CD4-positive, alpha-beta T cell treated with Interleukin-12 subunit alpha and Interleukin-12 subunit beta, for 1 hour (primary cell): ENCODE measurements at places on chromosomes 12 and 14.

- no peak for DNase-seq
Measured at GRCh38 chr14:41891624-41892023, 284.9 kb downstream of the LRFN5 start.

DNA sequence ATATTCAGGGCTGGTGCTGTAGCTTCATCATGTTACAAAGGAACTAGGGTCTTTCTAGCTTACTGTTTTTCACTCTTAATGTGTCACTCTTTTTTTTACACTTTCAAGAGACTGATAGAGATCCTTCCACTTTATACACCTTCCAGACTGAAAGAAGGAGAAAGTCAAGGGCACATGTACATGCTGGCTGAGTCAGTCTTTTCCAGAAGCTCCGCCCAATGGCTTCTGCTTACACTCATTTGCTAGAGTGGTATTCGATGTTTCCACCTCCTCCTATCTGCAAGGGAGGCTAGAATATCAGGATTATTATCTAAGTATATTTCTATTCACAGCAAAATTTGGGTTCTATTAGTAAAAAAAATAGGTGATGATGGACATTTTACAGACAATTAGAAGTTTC, 325.8 kb upstream of the OR4E1 start:
- DNase-seq, result peak; percentile 35

DNA sequence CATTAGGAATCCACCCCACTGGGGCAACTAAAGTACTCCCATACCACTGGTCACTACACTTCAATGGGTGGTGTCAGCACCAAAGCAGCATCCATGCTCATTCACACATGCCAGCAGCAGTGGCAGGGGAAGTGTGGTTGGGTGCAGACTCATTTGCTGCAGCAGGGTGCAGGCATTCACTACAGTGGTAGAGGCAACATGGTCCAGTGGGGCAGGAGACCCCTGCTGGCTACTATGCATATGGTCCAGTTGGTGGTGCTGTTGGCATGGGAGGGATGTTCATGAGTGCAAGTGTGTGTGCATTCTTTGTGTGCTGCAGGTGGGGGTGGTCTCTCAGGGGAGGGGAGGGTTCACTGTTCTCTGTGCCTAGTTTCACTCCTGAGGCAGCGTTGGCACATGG, 908.4 kb upstream of the NOVA1 start:
- DNase-seq, result no peak

DNA sequence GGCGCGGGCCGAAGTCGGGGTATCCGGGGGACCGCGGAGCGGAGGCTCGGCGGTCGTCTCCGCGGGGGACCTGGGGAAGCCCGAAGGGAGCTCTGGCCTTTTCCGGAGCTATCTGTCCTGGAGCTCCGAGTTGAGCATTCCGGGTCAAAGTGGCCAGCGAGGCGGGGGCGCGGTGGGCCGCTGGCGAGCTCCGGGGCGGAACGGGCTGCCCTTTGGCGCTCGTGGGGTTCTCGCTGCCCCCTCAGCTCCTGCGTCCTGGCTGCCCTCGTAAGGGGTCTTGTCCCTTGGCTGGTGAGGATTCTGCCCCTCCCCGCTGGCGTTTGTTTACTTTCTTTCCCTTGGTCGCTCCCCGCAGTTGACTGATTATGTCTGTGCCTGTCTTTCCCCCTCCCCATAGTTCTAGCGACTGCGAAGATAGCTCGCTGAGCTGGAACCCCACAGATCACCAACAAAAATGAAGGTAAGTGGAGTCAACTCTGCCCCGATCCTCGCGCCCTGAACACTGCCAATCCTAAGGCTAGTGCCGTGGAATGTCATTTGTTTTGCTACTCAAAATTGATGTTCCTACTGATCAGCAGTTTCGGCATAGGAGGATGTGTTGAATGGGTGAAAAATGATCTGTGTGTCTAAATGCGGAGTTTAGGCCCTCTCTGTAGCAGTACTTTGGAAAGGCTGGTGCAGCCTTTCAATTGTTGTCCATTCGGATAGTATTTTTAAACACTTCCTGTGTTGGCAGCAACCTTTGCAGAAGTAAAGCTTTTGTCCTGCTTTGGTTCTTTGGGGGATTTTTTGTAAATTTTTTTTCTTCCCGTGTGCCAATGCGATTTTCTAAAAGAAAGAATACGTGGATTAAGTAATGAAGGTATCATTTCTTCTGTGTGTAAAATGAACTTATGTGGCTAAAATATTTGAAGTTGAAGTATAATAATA, 1.3 kb downstream of the ARID4A start:
- no peak for DNase-seq

GRCh38 chr14:34933301-34933700, 49.5 kb upstream of the SRP54 start:
- DNase-seq, result no peak

DNA sequence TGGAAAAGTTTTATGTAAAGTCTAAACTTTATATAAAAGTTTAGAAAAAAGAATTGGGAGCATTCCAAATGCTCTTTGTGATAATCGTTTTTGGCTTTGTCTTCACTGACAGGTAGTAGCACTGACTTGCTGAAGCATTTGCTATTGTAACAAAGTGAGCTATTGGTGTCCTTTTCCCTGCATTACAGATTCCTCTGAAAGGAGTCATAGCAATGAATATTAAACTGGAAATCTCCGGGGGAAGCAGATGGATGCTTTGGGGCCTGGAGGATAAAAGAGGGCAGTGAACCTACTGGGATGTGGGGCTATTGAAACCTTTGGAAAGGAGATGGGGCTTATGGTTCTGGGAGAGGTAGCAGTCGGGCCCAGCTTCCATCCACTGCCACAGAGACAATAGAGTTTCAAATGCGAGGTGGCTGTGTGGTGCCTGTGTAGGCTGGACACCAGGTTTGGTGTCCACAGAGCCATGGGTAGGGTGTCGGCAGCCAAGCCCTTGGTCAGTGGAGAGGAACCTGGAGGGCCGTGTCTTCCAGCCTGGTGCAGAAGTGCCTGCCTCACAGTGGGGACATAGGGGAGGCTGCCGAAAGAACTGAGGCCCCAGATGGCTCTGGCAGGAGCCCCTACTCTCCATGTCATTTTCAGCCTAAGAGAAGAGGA, 10.1 kb downstream of the GSG1 start:
- no peak for DNase-seq

DNA sequence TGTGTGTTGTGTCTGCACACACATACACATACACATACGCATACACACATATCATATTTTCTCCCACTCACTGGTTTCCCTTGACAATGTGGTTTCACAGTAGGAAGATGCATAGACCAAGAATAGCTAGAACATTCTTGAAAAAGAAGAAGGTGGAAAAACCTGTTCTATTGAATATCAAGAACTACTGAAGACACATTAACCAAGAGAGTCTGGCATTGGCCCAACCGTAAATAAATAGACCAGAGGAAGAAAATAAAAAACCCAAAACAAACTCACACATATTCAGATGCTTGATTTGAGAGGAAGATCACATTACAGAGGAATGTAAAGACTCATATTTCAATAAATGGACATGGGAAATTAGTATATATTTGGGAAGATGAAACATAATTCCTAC, 311.3 kb downstream of the FOXG1 start:
- DNase-seq, result no peak

DNA sequence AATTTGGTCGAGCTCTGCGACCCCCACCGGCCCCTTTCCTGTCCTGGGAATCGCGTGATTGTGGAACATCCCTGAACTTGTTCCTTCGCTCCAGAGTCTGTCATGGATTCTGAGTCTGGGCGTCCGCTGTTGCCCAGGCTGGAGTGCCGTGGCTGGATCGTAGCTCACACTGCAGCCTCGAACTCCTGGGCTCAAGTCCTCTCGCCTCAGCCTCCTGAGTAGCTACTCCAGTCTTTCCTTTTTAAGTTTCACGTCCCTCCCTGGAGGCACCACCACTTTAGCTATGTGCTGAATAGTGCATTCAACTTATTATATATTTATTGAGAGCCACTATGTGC, 698 bp downstream of the ACOT6 start:
- DNase-seq, result no peak

DNA sequence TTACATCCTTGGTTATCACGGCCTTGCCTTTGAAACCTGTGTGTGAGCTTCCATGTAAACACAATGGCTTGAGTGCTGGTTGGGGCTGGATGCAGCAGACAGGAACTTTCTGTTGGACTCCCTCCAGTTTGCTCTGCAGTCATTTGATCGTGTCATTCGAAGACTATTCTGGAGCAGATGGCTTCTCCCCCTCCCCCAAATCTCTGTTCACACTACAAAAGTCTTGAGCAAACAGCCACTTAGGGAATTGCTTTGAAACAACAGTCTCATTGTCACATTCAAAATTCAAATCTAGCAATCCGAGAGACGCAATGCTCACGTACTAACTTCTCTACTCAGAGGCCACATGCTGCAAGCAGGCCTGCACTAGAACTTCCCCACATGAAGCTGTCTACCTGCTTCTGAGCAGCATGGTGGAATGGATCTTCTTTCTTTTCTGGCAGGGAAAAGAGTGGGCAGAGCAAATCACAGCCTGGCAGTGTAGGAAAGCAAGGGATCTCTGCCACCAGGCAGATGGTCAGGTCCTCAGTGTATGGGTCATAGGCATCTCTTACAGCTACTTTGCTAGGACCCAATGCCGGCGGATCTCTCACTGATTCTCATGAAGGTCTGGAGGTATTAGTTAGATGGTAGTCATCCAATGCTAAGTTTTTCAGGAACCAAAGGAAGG, 214.2 kb downstream of the PPM1H start:
- DNase-seq, result no peak

DNA sequence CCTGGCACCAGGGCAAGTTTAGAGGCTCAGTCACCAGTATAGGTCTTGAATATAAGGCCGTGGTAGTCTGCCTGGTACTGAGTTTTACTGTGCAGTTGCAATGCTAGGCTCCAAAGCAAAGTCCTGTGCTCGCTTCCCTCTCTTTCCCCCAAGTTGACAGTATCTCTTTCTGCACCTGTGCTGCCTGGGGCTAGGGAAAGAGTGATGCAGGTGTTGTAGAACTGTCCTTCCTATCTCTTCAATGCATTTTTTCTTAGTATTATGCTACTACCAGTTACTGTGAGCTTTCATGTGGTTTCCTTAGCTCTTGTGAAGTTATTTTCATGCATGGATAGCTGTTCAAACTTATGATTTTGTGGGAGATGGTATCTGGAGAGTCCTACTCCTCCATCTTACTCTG, 359.2 kb downstream of the SYT1 start:
- DNase-seq, result no peak

- DNase-seq, result no peak
Measured at GRCh38 chr12:79274501-79275064, 410.0 kb downstream of the SYT1 start.

GRCh38 chr12:106281804-106282203, 20.7 kb upstream of the TCP11L2 start:
- DNase-seq, result no peak

GRCh38 chr12:110246636-110247339, 34.3 kb upstream of the ATP2A2 start:
- no peak for DNase-seq

- no peak for DNase-seq
Measured at GRCh38 chr14:66508547-66508845, 549 bp downstream of the GPHN start.

DNA sequence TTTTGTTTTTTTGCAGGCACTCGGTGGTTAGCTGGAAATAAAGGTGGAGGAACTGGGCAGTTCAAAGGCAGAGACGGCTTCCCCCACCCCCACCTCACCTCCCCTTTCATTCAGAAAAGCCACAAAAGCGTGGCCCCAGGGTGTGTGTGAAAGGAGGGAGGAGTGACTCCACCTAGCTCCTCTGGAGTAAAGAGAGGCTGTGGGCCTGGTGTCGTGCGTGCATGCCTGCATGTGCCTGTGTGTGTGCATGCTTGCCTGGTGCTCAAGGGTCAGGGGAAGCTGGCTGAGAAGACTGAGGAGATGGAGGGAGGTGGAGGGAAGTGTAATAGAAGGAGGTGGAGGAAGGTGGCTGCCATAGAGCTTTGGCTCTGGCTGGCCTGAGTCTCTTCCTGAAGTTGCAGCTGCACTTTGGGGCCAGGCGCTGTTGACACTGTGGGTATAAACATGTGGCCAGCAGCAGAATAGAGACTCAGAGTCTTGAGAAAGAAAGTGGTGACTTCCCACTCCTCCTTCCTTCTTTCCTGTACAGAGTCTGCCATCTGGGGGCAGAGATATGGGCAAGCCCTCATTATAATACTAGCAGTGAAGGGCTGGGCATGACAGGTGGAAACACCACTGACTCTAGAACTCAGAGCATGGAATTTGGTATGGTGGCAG, 36.9 kb upstream of the SINHCAF start:
- peak; percentile 17 for DNase-seq

GRCh38 chr14:104229534-104230055, 91.2 kb downstream of the KIF26A start:
- DNase-seq, result no peak

DNA sequence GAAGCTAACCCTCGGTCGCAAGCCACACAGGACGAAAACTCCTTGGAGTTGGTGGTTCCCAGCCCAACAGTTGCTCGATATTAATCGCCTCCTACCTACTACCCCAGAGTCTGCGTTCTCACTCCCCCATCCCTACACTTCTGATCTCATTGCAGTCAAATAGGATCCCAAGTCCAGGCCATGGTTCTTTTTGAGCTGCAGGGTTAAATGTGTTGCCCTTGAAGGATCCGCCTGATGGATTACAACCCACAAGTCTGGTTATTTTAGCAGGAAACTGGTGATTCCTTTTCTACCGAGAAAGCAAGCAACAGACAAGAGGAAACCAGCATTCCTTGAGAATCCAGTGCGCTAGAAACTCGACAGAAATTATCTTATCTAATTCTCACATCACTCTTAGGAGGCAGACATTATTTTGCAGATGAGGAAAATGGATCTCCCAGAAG, 785 bp upstream of the NIN start:
- no peak for DNase-seq

DNA sequence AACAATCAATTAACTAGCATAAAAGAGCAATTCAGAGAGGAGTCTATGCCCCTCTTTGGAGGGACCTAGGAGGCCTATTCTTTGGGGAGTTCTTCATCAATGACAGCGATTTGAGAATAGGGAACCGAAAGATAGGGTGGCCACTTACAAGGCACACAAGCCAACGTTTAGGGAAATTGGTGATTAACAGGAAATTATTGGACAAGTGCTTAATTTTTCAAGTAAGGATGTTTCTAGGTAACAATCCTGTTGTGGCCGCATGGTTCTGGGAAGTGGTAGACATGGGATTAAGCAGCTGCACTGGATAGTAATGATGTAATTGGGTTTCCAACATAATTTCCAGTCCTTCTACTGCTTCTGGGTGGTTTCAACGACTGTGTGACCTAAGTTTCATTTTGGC, 83.2 kb downstream of the HMGA2 start:
- DNase-seq, result no peak

DNA sequence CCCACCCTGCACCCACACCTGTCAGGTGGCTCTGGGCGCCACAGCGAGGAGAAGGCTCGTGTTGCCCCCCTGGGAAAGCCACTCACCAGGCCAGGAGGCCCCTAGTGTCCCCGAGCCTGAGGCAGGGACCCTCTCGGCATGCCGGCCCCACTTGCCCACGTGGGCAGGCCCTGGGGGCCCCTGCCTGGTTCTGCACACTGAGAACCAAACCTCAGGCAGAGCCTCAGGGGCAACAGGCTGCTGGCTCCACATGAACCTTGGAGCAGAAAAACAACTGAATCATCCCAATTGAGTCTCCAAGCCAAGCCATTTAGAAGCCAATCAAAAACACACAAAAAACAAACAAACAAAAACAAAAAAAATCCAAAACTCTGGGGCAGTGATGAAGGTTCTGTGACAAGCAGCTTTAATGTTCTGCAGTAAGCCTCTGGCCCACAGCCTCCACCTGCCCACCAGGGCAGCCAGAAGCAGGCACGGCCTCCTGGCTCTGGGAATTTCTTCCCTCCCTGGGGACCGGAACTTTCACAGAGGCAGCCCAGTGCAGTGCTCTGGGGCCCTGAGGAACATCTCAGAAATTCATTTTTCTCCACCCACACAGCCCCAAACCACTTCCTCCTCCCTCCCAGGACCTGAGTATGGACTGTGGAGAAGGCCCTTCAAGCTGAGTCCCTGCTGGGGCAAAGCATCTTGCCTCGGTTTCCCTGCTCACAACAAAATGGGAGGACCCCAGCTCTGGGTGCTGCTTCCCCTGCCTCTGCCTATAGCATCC, 90.2 kb downstream of the CHGA start:
- DNase-seq, result no peak
